ENCODE measurements at places on chromosomes 11 and 22. TPM values are rescaled to one million over a fixed set of nuclear protein-coding genes. Genes with fewer than 3 reads are reported as not detected.

The SMIM35 gene
- not detected for total RNA-seq

The OR52H1 gene
- total RNA-seq = 0.83 TPM

- peak; percentile 30 for DNase-seq
Observed at GRCh38 chr11:35717043-35717442, 54.5 kb downstream of the TRIM44 start.

GRCh38 chr11:15379483-15379882 is 264.8 kb downstream of the INSC start:
- no peak for DNase-seq

DNA sequence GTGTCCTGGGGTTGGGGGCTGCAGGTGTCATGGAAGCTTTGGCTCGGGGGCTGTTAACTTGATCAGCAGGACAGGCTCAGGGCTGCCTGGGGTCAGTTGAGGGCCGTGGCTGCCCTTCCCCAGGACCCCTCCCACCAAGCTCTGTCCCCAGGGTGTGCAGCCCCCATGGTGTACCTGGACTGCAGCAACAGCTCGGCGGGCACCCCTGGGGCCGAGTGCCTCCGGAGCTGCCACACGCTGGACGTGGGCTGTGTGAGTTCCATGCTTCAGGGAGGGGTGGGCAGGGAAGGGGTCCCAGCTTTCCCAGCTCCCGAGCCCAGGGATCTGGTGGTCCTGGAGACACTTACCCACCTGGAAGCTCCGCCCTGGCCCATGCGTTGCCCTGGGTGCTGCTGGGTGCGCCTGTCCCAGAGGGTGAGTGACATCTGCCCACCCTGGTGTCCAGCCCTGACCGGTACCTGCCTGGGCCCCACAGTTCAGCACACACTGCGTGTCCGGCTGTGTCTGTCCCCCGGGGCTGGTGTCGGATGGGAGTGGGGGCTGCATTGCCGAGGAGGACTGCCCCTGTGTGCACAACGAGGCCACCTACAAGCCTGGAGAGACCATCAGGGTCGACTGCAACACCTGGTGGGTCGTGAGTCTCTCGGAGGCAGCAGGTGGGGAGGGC is 11.3 kb downstream of the MUC5B start:
- no peak for DNase-seq

DNA sequence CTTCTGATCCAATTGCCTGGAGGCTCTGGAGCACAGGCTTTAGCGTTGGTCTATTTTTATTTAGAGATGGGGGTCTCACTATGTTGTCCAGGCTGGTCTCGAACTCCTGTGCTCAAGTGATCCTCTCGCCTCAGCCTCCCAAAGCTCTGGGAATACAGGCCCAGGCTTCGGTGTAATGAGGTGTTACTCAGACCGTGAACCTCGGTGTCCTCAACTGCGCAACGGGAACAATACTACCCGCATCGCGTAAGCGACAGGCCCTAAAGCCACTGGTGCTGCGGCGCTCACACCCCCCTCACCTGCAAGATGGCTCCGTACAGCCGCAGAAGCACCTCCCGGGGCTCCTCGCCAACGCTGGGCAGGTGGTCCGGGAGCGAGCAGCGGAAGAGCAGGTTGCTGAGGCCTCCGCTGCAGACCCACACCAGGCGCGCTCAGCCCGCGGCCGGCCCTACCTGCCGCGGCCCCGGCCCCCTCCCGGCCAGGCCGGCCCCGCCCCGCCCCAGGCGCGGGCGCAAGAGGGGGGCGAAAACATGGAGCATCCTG is 628 bp downstream of the CHKB start:
- no peak for DNase-seq

DNA sequence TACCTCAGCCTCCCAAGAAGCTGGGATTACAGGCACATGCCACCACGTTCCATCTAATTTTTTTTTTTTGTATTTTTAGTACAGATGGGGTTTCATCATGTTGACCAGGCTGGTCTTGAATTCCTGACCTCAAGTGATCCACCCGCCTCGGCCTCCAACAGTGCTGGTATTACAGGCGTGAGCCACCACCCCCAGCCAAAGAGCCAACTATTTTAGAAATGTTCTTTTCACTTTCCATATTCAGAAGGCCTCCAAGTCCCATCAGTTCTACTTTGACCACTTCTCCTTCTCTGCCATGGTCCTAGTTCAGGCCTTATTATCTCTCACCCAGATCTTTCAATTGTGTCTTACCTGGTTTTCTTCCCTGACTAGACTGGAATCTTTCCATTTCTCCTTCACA is 48.2 kb downstream of the CCDC83 start:
- DNase-seq = no peak

DNA sequence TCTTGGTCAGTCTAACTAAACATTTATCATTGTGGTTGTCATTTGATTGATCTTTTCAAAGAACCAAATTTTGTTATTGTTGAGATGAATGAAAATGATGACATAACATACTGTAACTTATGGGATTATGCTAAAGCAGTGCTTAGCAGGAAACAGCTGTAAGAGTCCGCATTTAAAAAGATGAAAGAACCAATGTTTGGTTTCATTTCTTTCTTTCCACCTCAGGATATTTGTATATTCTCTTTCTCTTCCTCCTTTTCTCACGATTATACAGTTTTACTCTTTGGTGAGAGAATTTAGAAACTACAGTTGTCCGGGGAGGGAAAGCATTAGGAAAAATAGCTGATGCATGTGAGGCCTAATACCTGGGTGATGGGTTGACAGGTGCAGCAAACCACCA is 23.1 kb downstream of the PIH1D2 start:
- DNase-seq = no peak
